Stimulated activated CD8-positive, alpha-beta memory T cell treated with anti-CD3 and anti-CD28 coated beads, Interleukin-4, amount 100 ng/mL, for 48 hours (primary cell): ENCODE measurements at places on chromosomes 16 and 17.
A peak's percentile ranks its signal among the peaks of the same experiment; 100 is the strongest.

GRCh38 chr16:76583945-76584344, 306.7 kb downstream of the CNTNAP4 start:
- no peak for DNase-seq

DNA sequence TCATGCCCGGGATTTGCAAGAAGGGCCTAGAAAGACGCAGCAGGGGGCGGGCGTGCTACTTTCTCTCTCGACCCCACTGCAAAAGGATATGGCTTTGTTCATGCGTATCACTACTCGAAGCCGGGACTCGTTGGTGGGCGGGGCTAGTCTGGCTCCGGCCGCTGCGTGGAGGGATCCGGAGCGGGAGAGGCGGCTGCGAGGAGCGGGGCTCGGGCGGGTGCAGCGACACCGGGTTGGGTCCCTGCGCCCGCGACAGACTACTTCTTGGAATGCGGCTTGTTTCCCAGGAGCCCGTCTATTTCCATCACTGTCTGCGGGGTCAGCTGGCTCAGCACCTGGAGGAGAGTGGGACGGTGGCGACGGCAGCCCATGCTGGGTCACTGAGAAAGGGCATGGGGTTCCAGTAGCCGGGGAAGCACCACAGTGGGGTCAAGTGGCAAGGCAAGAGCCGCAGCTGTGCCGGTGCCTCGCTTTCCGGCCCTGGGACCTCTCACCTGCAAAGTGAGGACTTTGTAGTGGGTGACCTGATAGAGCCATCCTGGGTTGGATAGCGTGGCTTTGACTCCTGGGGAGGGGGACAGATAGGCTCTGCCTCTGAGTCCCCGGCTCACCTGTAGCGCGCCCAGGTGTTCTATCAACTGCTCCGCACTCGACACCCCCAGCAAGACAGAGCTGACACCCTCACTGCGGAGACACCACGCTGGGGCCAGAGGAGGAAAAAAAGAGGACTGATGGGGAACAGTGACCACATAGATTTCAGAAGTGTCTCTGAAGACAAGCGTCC, 6.6 kb downstream of the KCNAB3 start:
- DNase-seq: peak; percentile 86

DNA sequence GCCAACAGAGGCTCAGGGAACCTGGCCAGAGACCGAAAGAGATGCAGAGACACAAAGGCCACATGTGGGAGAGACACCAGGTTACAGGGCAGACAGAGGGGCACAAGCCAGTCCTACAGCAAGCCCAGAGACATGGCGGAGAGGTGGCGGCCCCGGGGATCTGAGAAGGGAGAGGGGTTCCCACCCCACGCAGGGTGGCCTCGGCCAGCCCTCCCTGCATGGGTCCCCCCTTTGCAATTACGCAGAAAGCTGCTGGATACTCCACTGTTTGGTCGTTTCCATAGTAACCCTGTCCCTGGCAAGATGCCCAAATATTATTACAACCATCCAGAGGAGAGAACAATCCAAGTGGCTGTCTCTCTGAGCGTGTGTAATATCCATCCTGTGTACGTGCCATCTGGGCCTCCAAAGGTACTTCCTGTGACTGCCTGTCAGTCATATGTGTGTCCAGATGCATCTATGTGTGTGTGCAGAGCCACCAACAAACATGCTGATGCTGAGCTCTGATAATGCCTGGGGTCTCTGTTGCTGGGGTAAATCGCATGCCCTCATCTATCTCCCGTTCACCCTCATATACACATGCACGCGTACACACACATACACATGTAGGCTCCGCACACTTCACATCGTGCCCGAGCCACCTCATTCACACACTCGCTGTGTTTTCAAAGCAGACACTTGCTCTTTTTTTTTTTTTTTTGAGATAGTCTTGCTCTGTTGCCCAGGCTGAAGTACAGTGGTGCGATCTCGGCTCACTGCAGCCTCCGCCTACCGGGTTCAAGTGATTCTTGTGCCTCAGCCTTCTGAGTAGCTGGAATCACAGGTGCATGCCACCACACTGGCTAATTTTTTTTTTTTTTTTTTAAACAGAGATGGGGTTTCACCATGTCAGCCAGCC, 5.5 kb downstream of the PCGF2 start:
- no peak for DNase-seq

DNA sequence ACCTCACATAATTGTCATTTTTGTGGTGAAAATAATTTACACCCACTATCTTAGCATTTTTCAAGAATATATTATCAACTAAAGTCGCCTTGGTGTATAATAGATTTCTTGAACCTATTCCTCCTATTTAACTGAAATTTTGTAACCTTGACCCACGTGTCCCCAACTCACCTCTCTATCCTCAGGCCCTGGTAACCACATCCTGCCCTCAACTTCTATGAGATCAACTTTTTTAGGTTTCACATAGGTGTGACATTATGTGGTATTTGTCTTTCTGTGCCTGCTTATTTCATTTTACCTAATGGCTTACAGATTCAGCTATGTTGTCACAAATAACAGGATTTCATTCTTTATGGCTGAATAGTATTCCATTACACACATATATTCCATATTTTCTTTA, 73.0 kb upstream of the CNTNAP4 start:
- no peak for DNase-seq

DNA sequence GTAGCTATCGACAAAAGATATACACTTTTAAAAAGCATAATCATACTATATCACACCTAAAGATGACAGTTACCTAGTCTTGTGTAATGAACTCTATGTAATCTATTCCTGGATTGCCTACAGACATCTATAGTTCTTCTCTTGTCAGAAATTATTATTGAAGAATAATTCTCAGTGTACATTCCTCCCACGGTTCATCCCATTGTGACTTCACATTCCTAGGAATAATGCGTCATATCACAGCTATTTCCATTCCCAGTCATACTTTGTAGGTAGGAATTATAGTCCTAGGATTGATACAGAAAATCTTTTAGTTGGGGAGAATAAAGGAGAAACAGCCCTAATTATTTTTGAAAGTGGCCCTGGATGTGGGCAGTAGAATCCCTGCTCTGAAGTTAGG, 44.0 kb upstream of the ABCC11 start:
- no peak for DNase-seq

DNA sequence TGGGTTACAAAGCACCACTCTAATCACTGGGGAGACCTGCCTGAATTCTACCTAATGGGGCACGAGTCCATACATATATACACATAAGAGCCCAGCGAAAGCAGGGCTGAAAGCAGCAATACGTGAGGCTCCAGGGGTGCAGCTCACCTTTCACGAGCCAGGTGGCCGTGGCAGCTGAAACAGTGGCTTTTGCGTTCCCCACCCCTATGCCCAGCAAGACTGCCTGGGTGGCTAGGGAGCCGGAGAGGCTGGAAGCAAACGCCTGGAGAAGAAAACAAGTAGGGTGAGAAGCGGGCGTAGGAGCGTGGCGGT, 618 bp downstream of the RUSF1 start:
- peak; percentile 53 for DNase-seq

GRCh38 chr16:86516623-86517003, 6.3 kb downstream of the FOXF1 start:
- no peak for DNase-seq

DNA sequence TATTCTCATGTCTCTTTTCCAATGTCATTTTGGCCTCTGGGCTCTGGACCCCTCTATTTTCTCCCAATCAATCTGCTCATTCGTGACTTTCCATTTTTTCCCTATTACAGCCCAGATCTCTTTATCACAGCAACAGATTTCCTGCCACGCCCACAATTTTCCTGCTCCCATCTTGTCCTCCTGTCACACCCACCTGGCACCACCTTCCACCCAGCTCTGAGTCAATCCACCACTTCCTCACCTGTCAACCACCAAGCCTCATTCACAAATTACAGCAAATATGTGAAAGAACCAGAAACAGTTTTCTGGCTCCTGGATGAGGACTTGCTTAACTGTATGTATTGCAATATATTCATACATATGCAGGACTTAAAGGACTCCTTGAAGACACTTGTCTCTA, 311.3 kb downstream of the GRIN2A start:
- DNase-seq: no peak

DNA sequence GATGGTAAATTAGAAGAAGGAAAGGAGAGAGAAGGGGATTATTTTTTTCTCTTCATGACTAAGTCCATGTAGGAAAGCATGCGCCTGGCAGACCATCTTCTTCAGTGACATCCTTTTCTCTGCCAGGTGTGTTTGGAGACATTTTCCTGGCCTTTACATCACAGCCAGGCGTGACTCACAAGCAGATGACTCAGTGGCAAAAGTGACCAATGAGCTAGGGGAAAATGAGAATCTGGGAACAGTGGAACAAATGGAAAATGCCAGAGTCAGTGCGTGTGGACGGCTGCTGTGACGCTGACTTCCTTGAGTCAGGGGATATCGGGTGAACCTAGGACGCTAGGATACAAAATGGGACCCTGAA, 9.4 kb downstream of the KIAA0513 start:
- no peak for DNase-seq

DNA sequence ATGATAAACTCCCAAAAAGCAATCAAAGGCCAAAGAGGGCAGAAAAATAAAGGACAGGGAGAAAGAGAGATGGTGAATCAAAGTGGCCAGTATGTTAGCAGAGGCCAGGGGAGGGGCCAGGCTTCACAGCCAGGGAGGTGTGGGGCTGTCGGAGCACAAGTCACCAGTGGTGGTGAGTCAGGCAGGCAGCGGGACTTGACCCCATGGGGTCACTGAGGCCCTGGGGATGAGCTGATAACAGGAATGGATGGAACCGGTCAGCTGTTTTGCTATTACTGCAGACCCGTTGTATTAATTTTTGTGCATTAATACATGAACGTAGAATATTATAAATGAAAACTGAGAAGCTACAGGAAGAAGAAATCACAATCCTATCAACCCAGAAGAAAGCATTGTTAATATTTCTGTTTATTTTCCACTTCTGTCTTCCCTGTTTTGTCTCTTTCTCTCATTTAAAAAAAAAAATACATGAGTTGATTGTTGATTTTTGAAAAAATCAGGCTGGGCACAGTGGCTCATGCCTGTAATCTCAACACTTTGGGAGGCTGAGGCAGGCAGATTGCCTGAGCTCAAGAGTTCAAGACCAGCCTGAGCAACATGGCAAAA, 106.9 kb downstream of the SOCS1 start:
- DNase-seq: no peak

GRCh38 chr17:56595831-56596690, 2.6 kb downstream of the NOG start:
- peak; percentile 50 for DNase-seq

DNA sequence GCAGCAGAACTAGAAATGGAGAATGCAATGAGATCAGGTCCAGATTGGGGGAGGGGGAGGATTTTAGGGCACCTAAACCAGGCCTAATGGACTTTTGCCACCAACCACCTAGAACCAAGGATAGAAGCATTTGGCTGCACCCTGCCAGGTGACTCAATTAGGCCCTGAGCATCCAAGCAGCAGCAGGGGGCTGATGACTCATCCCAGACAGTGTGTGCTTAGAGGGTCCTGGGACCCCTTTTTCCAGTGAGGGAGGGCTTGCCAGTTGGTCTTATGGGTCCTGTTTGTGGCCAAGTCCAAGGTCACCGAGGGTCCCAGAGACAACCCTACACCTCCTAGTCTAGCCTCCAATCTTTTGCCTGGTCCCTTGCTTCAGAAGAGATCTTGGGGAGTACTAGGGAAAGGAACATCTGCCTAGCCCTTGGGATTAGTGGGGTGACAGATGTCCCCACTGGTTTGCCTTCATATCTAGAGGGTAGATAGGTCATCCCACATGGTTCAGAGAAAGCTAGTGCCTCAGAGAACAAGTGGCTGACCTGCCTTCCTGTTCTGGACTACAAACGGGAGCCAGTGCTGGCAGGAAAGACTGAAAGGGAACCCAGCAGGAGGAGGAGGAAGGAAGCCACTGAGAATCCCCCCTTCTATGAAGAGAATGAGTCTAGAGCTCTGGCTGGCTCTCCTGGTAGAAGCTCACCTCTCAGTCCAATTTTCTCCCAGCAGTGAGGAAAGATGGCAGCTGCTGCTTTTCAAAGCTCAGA, 1.6 kb upstream of the TBKBP1 start:
- no peak for DNase-seq

- no peak for DNase-seq
Observed at GRCh38 chr16:29986231-29986630, 9.2 kb downstream of the HIRIP3 start.

DNA sequence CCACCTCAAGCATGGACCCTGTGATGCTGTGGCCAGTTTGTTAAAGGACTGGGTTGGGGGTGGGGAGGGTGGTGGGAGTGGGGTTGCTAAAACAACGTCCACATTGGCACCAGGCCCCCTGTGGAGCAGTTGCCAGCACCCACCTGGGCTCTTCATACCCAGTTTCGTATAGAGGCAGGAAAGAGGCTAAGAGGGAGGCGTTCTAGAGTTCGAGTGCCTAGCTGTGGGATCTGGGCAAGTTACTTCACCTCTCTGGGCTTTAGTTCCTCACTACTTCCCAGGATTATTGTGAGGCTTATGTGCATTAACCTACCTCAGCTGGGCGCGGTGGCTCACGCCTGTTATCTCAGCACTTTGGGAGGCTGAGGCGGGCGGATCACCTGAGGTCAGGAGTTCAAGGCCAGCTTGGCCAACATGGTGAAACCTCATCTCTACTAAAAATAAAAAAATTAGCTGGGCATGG, 1.4 kb downstream of the MFAP4 start:
- DNase-seq: peak; percentile 17

DNA sequence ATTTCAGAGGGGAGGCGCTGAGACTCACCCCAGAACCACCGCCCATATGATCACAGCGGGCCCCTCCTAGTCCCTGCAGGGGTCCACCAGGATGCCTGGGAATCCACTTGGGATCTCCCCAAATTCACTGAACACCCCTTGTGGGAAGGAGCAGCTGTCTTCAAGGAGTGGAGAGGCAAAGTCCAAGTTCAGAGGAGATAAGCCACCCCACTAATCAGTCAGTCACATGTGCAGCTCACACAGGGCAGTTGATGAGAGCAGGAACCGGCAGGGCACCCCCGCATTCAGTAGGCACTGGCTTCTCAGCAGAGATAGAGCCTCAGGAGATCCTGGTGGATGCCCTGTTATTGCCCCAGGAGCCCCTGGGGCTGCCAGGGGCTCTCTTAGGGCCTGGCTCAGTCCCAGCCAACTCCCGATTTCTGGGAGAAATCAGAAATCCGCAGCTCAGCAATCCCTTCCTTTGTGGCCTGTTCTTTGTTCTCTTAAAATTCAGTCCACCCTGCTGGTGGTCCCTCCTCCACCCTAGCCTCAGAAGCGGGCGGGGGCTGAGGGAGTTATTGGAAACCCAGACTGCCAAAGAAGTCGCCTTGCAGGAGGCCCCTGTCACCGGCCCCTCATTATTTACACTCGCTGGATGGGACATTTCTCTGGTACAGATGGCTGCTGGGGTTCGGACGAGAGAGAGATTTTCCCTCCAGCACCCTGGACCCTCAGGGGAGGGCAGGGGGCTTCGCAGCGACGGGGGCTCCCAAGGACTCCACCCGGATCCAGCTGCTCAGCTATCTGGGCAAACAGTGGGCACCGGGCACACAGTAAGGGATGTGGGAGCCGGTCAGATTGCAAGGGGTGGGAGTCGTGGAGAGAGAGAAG, 1.8 kb downstream of the CDC42EP4 start:
- no peak for DNase-seq
